ENCODE measurements at places on chromosomes 2 and 18.

DNA sequence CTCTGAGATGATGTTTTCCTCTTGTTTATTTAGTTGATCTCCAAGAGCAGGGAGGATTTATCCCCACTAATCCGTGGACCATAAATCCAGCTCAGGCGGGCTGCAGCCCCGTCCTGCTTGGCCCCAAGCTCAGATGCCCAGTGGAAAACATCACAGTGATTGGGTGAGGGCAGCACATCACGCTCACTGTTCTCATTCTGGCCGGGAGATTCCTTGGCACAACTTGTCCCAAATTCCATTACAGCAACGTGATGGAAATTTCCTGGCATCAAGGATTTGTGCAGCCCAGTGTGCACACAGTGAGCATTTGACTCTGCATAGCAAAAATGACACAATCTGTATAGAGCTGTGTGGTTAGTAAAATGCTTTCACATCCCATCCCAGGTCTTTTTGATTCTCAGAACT is 96.8 kb downstream of the VAPA start:
- no peak for DNase-seq

DNA sequence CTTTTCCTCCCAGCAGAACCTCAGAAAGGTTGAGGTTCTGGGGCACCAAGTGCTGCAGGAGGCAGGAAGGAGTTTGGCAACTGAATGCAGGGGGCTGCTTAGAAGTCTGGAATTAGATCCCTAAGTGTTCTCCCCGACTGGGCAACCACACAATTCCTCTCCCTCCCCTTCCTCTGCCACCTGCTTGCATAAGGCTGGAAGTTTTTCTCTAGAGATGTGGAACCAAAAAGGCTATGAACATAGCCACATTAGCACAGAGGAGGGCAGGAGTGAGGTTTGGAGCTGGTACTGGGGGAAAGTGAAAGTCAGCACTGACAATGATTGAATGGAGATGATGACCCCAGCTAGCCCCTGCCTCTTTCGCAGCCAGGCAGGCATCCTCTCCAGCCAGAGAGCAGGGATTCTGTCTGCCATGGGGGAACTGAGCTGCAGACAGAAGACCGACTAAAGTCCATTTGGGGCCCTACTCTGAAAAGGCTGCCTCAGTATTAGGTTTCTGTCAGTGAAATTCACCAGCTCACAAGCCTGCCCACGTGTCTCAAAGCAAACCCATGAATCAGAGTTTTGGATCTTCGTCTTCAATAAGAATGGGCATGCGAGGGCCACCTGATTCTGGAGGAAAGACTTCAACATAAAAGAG is 87.9 kb upstream of the ITGA6 start:
- no peak for DNase-seq

GRCh38 chr2:232321156-232321816 is 57.3 kb upstream of the ALPP start:
- no peak for DNase-seq

DNA sequence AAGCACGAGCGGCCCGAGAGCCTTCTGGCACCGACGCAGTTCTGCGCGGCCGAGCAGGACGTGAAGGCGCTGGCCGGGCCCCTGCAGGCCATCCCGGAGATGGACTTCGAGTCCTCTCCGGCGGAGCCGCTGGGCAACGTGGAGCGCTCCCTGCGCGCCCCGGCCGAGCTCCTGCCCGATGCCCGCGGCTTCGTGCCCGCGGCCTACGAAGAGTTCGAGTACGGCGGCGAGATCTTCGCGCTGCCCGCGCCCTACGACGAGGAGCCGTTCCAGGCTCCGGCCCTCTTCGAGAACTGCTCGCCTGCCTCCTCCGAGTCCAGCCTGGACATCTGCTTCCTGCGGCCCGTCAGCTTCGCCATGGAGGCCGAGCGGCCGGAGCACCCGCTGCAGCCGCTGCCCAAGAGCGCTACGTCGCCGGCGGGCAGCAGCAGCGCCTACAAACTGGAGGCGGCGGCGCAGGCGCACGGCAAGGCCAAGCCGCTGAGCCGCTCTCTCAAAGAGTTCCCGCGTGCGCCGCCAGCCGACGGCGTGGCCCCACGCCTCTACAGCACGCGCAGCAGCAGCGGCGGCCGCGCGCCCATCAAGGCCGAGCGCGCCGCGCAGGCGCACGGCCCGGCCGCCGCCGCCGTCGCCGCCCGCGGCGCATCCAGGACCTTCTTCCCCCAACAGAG is 70.4 kb downstream of the ARHGEF33 start:
- DNase-seq = peak; percentile 50

DNA sequence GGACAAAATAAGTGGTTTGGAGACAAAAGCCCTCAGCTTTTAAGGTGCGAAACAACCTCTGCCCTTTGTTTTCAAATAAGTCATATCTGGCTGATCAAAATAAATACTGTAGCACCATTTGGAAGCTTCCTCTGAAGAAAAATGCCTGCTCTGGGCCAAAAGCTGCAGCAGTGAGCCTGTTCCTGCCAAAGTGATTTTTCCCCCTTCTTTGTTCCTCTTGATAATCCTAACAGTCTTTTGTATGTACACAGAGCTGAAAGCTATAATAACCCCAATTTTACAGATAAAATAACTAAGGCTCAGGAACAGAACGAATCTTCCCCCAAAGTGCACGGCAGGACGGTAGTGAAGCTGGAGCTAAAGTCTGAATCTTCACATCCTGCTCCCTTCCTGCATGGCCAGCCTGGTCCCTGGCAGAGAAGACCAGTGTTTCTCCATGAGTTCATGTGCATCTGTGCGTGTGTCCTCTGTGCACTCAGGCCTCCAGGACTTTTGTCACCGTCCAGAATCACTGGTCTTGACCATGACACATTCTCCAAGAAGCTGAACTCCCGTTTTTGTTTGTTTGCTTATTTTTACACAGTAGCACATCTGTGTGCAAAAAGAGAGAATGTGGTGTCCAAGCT is 2114.1 kb upstream of the PIK3C3 start:
- DNase-seq = no peak

DNA sequence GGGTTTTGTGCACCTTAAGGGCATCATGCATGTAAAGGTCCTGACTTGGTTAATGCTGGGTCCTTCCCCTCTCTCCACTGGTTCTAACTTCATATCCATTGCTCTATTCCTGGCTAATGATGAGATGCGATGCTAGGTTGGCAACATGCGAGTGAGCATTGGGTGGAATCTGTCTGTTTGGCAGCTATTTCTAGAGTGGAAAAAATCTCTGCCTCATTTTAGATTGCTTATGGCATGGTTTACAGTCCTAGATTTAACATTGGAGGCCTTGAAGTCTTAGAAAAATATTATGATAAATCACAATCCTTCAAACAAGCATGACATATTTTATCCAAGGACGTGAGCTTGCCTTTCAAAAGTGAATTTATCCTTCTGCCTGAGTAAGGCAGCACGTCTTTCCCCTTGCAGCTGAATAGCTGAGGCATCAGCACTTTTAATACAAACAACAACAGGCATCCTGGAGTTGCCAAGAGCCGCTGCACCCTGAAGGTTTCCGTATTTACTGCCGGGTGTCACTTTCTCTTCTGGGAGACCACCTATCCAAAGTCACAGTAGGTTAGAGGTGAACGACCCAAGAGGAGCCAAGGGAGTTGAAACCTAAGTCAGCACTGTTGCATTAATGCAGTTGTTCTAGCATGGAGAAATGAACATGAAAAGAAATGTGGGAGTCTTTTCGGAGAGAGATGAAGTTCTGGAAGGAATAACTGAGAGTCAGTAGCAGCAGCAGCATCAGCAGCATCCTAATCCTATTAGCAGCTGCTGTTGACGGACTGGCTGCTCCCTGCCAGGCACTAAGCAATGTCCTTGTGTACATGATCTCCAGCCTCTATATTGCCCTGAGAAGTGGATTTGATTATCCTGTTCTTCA is 78.4 kb downstream of the MAPK4 start:
- no peak for DNase-seq

GRCh38 chr2:181741756-181742155 is 61.4 kb upstream of the NEUROD1 start:
- DNase-seq = no peak

GRCh38 chr2:156399224-156399949 is 36.8 kb upstream of the GPD2 start:
- no peak for DNase-seq

DNA sequence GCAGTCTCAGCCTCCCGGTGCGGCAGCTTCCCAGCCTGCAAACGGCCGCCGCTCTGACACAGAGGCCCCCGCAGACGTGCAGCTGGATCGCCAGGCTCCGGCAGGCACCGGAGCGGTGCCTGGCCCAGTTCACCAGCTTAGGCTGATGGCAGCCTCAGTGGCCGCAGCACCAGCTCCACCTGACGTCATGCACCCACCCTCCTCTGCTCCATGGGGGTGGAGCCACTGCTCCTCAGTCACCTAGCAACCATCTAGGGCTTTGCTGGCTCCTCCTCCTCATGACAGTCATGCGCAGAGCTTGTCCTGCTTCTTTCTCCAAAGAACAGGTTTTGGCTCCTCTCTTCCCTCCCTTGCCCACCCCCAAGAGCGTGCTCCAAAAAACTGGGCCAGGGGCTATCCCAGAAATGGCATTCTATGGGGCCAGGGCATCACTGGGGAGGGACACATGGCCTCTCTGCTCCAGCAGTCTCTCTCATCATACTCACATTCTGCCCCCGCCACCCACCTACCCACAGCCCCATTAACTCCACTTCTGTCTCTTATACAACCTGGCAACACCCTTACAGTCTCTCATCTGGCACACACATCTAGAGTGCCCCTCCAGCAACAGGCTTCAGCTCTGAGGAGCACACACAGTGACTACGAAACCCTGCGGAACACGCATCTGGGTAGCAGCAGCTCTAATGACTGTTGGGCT is 5.5 kb downstream of the DCTN1 start:
- DNase-seq = peak; percentile 82

GRCh38 chr2:43818761-43819160 is 19.9 kb downstream of the ABCG5 start:
- DNase-seq = no peak

DNA sequence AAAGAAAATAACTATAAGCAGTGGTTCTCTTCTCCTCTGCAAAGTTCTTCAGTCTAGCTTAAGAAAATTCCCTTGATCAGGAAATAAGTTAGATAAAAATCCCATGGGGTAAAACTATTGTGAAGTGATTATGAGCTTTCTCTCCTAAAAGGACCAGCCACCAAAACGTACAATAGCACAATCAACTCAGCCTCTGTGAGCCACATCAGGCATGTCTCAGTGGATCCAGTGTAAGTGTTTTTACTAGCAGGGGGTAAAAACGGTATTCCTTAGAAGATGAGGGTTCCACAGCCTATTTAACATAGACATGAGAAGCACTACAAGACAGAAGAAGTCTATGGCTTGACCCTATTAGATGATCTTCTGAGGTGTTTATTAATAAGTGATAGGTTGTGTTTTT is 503.2 kb downstream of the PIK3C3 start:
- DNase-seq = no peak

DNA sequence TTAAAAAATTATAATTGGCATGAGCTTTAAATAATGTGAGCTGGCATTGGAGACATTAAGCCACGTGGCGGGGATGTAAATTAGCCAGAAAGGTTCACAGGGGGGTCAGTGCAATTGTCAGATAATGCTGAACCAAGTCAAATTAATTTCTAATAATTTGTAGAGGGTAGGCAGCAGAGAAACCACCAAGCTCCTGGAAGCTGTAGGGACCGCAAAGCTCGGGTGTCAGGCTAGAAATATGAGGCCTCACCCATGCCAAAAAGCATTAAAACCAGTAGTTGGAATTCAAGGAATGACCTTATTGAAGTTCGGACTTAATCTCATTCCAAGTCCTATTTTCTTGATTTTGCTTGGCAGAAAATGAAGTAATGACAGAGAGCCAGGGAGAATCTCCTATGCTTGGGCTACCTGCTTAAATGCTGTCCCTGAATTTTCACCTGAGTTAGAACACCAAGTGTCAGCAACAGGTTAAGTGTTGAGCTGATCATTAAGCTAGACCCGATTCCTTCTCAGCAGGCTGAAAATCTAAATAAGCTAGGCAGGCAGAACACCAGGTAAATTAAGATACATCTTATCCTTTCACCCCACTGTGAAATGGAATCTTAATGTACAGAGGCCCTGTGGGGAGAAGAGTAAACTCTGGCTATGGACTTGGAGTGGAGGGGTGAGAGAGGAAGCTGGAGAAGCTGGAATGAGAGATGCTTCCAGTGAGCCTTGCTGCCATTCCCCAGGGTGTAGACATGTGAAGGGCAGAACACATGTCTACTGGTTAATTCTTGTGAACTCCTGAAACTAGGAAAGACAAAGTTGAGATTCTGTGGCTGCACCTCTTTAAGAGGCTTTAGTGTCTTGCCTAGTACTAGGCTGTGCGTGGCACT is 520.0 kb downstream of the SLC4A3 start:
- DNase-seq = no peak

- DNase-seq = no peak
These were observed 187.1 kb downstream of the PTPRM start for GRCh38 chr18:7754258-7754657.

Measured in amygdala (tissue), 56 donors.